ENCODE measurements at places on chromosomes 16 and 17.

GRCh38 chr16:10970065-10970464 lies 25.7 kb downstream of the CLEC16A start:
- DNase-seq: no peak

DNA sequence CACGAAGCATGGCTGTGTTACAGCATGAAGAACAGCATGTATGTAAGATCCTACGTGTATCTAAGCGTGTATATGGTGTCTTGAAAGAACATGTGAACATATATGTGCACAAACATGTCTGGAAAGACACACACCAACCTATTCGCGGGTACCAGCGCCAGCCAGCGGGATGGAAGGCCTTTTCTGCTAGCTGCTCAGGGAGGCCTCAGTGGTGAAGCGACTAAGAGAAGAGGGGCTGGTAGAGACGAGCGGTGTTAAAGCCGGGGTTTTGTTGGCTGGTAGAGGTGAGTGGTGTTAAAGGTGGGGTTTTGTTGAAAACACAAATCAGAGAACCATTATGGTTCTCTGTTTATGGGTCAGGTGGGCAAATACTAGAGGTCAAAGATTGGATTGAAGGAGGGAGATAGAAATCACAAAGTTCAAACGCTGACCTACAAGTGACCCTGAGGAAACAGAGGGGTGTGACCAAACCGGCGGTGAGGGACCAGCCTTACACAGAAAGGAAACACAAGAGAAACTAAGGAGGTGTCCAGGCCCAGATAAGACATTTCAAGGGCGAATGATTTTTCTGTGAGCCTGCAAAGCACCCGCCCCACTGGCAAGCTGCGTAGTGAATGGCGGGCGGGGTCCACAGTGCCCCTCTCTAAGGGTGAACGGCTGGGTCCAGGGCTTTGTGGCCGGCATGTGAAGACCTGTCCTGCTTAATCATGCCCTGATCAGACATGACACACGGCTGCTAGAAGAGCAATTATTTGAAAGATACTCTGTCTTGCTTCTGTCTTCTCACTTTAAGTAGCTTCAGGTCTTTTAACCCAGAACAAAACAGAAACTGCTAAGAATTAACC lies 8.1 kb downstream of the ZCCHC14 start:
- no peak for DNase-seq

- DNase-seq: no peak
These were observed 145.7 kb downstream of the ZFHX3 start for GRCh38 chr16:72902206-72902605.

GRCh38 chr17:79952265-79952877 lies 83.3 kb downstream of the TBC1D16 start:
- DNase-seq: no peak

GRCh38 chr16:63530208-63530607 lies 1494.0 kb upstream of the CDH8 start:
- no peak for DNase-seq

DNA sequence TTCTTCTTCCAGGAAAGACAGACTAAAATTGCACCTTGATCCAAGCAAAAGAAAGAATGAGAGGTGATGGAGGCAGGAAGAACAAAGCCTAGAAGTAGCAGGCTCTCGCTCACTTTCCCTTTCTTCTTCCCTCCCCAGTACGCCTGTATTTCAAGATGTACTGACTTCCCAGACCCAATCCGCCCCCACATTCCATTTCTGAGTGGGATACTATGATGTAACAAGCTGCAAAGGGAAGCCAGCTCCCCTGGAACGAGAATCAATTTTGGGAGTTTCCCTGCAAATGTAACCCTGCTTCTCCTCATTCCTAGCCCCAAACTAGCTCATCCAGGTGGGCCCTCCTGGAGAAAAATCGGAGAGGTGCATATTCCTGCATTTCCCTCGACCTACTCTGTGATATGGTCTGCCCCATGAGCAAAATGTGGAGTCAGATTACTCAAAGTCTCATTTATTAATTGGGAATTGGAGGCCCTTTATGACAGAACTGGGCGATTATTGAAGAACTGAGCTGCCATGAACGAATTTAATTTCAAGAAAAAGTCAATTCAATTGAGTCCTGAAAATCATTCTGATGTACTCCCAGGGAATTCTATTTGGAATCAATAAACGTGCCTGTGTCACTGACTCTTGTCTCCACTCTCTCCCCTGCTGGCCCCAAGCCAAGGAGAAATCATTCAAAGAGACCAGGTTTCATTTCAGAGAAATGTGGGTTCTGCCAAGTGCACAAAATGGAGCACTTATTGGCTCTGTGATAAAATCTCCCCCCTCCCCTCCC lies 398.9 kb downstream of the SHISA9 start:
- no peak for DNase-seq

- no peak for DNase-seq
These were observed 14.6 kb upstream of the DHX8 start for GRCh38 chr17:43469145-43469544.

DNA sequence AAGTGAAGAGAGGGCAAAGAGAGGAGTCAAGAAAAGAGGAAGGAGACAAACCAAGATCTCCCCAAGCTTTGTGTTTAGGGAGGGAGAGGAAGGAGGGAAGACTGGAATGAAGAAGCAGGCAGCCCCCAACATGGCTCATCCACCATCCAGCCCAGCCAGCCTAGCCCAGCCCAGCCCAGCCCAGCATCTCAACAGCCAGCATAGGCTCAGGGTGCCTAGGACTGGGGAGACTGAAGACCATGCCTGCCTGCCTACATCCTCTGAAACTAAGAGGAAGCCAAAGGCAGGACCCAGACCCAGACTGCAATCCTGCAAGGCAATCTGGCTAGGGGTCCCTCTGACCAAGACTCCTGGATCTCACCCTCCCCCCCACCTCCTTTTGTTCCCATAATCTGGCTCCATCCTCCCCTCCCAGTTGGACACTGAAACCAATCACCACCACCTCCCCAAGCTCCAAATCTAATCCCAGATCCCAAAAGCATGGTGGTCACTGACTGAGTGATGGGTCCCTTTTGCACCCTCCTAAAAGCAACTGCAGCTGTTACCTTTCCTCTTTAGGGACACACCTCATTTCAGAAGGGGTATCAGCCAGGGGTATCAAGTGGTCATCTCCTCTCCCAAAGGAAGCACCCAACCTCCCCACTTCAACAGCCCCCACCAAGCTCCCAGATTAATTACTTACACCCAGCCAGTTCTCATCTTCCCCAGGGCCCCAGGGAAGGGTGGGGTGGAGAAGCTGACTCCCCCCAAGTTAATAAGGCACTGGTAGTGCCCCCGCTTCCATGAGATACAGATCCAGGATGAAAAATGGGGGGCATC lies 1.2 kb downstream of the HDAC5 start:
- DNase-seq: no peak

GRCh38 chr16:59259950-59260319 lies 525.8 kb upstream of the GOT2 start:
- DNase-seq: no peak

DNA sequence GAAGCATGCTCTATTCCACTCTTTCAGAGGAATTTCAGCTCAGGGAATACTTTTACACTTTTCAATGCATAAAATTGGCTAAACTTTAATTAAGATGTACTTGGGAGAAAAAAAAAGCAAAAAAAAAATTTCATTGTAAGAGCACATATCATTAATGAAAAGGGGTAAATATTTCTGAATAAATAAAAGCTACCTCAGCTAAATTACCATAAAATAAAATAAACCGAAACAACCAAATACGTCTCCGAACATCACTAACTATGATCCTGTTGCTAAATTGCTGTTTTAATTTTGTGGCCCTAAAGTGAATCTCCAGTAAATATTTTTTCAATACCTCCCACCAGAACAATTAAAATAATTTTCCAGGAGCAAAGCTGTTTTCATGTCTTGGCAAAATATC lies 203.7 kb upstream of the KCNJ16 start:
- DNase-seq: no peak

GRCh38 chr16:47887496-47887895 lies 268.3 kb downstream of the ABCC12 start:
- no peak for DNase-seq

DNA sequence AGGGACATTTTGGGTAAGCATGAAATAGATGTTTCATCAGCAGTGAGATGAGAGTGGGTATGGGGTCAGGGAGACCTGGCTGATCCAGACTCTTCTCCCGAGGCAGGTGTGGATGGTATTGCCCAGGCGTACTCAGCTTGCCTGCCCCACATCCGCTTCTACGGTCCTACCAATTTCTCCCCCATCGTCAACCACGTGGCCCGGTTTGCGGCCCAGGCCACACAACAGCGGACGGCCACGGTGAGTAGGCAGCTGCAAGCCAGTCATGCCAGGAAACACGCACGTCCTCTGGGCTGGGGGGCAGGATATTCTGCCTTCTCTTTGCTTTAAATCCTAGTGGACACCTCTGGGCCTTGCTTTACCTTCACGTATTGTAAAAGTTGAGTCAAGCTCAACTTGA lies 44.7 kb downstream of the CPNE2 start:
- DNase-seq: no peak

DNA sequence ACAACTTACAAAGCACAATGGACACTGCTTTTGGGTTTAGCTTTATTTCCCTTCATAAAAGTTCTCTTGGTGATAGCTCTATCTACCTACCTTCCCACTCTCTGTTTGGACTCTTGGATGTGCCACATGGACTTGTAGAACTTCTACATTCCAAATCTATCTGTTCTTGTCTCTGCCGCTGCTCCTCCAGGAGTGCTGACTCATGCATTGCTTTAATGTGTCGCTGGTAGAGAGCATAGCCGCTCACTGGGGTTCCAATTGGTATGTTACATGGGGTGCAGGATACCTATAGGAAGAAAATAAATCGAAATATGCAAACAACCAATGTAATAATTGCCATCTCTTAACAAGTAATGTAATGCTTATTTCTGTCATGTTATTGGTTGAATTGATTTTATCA lies 92.1 kb downstream of the TTC19 start:
- no peak for DNase-seq

DNA sequence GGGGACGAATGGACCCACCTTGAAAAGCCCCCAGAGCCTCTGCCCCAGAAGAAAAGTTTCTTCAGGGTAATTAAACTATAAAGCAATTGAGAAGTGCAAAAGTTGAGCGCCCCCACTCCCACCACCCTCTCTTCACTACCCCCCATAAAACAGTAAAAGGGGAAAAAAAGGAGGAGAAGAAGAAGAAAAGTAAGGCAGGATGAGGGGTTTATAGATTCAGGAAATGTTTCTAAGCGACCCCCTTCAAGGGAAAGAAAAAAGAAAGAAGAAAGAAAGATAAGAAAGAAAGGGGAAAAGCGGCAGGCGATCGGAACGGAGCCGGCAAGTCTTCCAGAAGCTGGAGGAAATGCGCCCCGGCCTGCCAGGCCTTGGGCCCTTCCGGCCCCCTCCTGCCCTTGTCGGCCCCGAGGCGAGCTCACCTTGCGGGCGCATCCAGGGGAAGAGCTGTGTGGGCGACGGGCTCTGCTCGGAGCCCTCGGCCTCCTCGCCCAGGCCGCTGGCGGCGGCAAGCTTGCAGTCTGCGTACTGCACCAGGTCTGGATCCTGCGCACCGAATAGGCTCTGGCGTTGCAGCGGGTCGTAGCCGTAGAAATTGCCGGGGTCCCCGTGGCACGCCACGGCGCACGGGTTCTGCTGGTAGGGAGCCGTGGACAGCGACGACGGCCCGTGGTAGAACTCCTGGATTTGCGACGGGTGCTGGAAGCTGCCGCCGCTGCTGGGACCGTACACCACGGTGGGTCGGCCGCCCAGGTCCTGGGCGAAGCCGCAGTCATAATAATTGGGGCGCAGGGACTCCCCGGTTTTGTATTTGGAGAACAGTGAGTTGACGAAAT lies 1.0 kb downstream of the HOXB8 start:
- peak; percentile 46 for DNase-seq

DNA sequence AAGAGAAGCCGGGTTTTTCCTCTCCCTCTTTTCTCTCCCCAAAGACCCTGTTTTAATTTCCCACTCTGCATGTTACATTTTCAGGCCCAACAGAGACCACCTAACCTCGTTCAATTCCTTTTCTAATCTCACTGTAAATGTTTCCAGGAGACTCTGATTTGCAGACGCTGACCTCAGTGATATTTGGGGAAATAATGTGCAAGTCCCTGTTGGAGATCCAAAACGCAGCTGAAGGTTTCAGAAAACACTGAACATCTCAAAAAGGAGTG lies 386.6 kb downstream of the NPIPA8 start:
- DNase-seq: no peak

DNA sequence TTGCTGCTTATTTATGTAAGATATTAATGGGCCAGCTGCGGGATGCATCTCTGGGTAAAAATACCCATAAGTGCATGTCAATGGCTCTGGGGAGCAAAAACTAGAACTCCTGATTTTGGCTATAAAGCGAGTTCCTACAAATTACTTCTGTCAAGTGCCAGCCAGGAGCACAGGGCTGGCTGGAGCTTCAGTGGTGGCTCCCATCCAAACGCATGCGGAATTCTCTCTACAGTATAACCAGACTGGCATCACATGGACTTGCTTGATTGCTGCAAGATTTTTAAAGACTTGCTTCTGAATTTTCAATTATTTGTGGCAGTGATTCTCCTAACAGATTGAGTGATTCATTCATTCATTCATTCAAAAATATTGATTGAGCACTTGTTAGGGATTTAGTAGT lies 260.9 kb downstream of the PHKB start:
- no peak for DNase-seq

DNA sequence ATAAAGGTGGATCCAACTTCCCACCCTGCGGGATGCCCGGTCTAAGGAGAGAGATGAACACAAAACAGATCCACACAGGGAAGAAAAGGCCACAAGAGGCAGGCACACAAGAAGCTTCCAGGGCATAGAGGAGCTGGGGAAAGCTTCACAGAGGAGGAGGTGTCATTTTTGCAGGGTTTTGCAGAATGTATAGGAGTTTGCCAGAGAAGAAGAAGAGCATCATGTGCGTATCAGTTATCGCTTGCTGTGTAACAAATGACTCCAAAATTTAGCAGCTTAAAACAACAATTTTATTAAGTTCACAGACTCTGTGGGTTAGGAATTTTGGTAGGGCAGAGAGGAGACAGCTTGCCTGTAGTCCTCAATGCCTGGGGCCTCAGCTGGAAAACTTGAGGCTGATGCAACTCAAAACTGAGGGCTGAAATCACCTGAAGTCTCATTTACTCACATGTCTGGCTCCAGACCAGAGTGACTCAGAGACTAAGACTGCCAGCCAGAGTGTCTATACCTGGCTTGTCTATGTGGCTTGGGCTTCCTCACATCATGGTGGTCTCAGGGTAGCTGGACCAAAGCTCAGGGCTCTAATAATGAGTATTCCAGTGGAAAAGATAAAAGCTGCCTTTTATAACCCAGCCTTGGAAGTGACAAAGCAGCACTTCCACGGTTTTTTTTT lies 33.9 kb upstream of the ZNF423 start:
- no peak for DNase-seq
